ENCODE measurements at places on chromosomes 12 and 14.

GRCh38 chr12:52776435-52776834 lies 710 bp downstream of the KRT76 start:
- no peak for DNase-seq

DNA sequence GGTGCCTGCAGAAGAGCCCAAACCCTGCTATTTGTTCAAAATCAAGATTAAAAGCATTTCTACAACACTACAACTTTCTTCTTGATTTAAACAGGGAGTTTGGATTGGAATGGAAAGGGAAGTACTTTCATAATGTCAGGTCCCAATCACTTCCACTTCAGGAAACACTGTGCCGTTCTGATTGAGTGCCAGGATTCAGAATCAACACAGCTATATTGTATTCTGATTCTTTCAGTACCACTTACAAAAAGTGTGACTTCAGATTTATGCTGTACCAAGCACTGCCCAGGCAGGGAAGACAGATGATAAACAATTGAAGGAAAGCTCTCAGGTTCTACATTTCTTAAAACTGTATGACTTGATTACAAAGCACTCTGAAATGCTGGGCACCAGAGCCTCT lies 3.2 kb downstream of the TDP1 start:
- DNase-seq: no peak

GRCh38 chr12:87120440-87120839 lies 864.2 kb upstream of the MGAT4C start:
- no peak for DNase-seq

DNA sequence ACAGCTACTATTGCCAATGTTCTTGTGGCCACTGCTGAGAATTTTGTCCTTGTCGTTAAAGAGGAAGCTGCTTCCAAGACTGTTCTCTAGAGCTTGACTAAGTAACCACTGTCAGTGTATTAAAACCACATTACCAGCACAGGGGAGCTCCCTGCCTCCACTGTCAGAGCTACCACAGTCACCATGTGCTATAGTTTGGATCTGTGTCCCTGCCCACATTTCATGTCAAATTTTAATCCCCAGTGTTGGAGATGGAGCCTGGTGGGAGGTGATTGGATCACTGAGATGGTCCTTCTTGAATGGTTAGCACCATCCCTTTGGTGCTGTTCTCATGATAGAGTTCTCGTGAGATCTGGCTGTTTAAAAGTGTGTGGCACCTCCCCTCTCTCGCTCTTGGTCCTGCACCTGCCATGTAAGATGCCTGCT lies 23.2 kb upstream of the RAP1B start:
- no peak for DNase-seq

GRCh38 chr14:39680777-39681176 lies 248.5 kb upstream of the FBXO33 start:
- DNase-seq: no peak
